ENCODE measurements at places on chromosomes 12 and 14.

- DNase-seq: no peak
Measured at GRCh38 chr12:118704527-118705241, 276.7 kb upstream of the SRRM4 start.

DNA sequence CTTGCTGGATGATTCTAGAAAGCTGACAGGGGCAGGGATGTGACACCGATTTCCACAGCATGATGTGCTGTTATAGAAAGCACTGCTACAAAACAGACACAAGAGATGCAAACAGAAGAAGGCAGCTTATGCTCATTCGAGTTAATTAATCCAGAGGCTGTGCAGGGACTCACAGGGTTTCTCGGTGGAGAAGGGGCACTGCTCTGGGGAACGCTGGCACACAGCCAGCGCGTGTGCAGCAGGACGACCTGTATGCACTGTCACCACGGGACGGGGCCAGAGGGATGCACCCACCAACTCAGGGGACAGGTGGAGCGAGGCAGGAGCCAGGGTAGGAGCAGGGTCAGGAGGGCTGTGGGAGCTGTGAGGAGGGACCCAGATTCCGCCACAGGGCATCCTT is 143.5 kb downstream of the RIMBP2 start:
- no peak for DNase-seq

DNA sequence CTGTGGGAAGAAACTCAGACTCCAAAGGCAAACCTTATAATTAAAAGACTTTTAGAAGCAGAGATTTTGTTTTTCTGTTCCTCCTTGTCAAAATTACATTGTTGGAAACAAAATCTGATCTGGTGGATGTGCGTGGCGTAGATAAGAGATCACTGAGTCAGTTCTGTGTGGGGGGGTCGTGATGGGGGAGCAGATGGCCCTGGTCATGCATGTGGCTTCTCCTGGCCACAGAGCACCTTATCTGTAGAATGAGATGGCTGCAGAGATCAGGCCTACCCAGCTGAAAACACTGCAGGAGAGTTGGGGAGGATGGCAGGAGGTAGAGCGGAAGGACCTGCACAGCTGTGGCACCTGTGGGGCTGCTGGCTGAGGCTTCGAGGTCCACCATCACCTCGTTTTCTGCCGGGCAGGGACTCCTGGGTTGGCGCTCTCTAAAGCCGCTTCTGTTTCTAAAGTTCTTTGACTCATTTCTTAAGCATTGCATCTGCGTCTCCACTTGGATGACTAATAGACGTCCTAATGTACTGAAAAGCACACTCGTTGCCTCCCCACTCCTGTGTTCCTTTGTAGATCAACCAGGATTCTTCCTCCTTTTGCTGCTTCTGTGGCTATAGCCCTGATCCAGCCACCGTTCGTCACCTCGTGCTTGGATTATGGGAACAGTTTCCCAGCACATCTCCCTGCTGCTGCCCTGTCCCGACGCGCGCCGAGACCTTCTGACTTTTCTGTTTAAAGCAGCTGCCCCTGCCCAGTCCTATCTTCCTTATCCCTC is 93.4 kb downstream of the TSPAN9 start:
- no peak for DNase-seq

- DNase-seq: no peak
Measured at GRCh38 chr14:51382506-51382905, 142.5 kb downstream of the TMX1 start.

GRCh38 chr12:39237004-39237403 is 205.9 kb downstream of the KIF21A start:
- no peak for DNase-seq

GRCh38 chr14:81313775-81314429 is 86.2 kb downstream of the STON2 start:
- no peak for DNase-seq

DNA sequence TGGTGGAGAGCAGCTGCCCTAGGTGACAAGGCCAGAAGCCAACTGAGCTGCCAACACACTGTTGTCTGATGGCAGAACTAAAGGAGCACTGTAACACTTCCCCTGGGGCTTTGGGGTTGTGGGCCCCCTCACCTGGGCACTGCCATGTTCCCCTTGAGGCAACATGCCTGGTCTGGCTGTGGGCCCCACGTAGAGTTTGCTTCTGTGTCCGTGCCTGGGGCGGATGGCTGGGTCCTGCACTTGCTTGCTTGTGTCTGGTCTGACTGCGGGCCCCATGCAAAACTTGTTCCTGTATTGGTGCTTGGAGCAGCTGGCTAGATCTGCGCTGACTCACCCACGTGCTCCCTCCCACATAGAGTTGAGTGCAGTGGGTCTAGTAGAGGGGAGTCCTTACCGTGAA is 78.4 kb downstream of the MNAT1 start:
- DNase-seq: no peak

- DNase-seq: no peak
Measured at GRCh38 chr12:105993766-105994555, 144.8 kb downstream of the NUAK1 start.

DNA sequence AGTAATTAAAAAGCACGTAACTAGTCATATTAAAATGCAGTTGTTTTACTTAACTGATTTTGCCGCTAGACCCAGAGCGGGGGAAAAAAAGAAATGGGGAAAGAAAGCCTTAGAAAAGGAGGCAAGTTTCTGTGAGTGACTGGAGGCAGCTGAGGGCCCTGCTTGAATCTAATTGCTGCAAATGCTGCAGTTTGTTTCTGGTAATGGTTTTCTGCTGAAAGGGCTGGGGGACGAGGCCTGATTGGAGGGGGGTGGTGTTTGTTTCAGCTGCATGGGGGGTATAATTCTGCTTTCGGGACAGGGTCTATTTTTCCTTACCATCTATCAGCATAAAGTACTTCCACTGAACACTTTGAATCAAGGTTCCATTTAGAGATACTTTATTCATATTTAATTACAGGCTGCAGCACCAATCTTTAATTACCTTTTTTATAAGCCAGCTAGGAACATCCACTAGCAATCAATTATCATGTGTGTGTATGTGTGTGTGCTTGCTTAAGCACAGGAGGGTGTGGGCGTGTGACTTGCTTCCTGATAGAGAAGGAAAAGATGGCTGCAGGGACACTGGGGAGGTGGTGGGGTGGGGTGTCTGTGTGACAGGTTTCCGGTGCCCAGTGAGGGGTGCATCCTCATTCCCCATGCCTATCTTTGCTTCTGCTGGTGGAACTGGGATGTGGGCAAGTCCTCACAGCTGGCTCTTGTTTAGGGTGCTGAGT is 83.4 kb downstream of the ADCK1 start:
- DNase-seq: no peak

DNA sequence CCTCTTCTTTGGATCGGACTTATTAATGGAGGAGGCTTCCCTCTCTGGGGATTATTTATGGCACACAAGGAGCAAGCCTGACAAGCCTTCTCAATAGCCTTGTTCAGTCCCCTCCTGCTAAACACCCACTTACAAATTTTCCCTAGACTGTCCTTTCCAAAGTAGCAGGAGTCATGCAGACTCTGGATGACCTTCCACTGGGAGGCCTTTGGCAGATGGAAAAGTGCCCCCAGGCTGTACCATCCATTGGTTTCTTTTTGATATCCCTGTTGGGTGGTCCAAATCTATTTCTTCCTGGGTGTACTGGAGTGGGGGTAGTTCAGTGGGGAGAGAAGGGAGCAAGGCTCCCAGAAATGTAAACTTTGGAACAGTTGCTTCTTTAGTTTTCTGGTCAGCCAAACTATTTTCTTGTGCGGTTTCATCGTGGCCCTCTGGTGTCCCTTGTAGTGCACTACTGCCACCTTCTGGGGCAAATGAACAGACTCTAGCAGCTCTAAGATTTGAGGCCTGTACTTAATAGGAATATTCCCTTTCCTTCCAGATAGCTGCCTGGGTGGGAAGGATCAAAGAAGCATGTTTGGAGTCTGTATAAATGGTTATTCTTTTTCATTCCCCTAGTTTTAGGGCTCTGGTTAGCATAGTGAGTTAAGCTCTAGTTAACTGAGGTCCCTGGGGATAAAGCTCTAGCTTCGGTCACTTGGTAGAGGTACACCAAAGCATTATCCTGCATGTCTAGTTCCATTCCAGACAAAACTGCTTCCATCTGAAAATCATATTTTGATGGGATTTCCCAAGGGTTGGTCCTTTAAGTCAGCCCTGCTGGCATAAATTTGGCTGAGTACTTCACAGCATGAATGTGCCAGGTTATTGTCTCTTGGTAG is 409.5 kb downstream of the SLC6A15 start:
- DNase-seq: no peak

- no peak for DNase-seq
Measured at GRCh38 chr14:32366986-32367385, 37.9 kb downstream of the AKAP6 start.

DNA sequence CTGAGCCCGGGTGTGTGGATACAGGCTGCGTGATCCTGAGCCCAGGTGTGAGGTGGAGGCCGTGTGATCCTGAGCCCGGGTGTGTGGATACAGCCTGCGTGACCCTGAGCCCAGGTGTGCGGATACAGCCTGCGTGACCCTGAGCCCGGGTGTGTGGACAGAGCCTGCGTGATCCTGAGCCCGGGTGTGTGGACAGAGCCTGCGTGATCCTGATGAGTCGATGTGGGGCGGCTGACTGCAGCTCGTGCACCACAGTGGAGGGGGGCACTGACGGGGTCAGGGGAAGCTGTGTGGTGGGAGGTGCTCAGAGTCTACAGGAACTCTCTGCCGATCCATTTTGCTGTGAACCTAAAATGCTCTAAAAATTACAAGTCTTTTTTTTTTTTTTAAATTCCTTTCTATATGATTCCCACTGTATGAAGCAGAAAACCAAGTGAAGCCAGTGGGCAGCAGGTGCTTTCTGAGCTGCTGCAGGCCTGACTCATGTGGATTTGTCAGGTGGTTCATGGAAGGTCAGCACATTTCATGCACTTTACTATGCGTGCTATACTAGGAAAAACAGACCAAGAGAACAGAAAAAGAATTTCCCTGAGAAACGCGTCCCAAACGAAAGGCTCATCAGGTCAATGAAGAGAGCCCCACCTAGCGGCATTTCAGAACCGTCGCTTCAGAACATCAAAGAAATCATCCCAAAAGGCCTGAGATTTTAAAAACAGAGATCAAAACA is 19.3 kb downstream of the BRF1 start:
- no peak for DNase-seq

GRCh38 chr12:83335748-83336147 is 649.0 kb downstream of the TMTC2 start:
- no peak for DNase-seq

- DNase-seq: no peak
Measured at GRCh38 chr12:116314477-116314876, 37.0 kb upstream of the MED13L start.

- DNase-seq: no peak
Measured at GRCh38 chr14:76995279-76996035, 33.1 kb downstream of the IRF2BPL start.

DNA sequence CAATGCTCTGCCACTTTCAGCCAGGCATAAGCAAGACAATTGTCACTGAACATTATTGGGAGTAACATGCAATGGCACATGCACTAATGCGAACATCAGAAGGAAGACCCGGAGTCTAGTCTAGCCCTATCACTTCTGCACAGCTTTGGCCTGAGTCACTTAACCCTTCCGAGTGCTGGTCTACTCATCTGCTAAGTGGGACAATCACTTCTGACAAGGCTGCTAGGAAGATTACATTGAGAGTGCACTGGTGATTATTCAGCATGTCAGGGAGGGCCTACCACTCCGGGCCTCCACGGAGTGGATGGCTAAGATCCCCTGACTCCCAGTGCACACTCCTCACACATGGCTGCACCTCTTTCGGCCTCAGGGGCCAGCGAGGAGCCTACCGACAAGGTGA is 240.9 kb downstream of the DPF3 start:
- DNase-seq: no peak

GRCh38 chr14:52325126-52325525 is 11.0 kb downstream of the PTGER2 start:
- no peak for DNase-seq

GRCh38 chr12:91947459-91947858 is 198.2 kb downstream of the BTG1 start:
- no peak for DNase-seq

GRCh38 chr14:73180385-73180805 is 44.1 kb downstream of the PSEN1 start:
- no peak for DNase-seq

DNA sequence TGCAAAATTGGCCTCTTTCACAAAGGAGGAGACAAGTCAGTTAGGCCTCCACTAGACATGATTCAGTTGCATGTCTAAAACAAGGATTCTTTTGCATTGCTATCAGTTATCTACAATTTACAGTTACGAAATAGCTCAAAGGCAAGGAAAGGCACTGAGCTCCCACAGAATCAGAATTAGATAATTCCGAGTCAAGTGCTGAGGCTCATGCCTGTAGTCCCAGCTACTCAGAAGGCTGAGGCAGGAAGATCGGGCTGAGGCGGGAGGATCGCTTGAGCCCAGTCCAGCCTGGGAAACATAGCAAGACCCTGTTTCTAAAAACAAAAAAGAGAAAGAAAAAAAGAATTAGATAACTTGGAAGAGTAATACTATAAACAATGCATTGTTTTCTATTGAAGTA is 12.3 kb upstream of the RTRAF start:
- no peak for DNase-seq

- no peak for DNase-seq
Measured at GRCh38 chr14:29232711-29233110, 466.1 kb downstream of the FOXG1 start.

DNA sequence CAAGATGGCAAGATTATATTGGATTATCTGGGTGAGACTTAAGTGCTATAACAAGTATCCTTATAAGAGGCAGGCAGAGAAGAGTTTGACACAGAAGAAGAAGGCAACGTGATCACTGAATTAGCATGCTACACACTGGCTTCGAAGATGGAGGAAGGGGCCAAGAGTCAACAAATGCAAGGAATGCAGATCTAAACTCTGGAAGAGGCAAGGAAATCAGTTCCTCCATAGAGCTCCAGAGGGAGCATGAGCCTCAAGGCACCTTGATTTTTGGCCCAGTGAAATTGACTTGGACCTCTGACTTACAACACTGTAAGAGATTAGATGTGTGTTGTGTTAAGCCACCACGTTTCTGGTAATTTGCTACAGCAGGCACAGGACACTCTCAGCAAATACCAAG is 536.4 kb upstream of the SEL1L start:
- no peak for DNase-seq

- no peak for DNase-seq
Measured at GRCh38 chr12:105352052-105352451, 21.6 kb downstream of the C12orf75 start.

DNA sequence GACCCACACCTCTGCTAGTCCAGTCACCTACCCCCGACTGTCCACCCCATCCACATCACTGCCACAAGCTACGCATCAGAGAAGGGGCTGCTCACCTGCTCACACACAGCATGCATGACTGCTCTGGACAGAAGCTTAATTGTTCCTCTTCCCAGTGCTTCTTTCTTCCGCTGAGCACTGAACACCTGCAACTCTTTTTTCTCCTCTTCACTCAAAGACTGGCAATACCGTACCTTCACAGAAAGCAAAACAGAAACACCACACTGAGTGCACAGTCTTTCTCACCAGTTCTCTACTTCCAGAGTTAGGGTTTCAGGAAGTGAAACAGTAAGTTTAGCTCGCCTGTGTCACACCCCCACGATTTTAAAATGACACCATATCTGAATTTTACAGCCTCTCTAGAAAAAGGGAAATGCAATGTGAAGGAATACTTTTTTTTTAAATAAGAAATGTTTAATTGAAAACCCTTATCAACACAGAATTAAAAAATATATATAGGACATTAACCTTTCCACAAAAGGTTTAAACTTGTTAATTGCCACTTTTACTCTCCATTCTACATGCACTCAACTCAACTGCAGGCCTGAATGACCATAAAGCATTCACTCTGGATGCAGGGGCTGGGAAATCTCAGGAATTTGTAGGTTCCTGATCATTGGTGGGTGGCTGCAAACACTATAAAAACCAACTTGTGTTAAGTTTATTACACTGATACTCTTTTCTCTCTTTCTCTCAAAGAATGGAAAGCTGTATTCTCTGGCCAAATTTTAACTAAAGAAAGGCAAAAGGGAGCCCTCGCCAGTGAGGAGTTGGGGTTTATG is 120.0 kb downstream of the PRICKLE1 start:
- no peak for DNase-seq
